ENCODE measurements at places on chromosomes 11 and 22.

GRCh38 chr11:111179184-111179910 is 66.2 kb upstream of the POU2AF2 start:
- no peak for DNase-seq

GRCh38 chr11:119024430-119025098 is 6.0 kb downstream of the TRAPPC4 start:
- no peak for DNase-seq

DNA sequence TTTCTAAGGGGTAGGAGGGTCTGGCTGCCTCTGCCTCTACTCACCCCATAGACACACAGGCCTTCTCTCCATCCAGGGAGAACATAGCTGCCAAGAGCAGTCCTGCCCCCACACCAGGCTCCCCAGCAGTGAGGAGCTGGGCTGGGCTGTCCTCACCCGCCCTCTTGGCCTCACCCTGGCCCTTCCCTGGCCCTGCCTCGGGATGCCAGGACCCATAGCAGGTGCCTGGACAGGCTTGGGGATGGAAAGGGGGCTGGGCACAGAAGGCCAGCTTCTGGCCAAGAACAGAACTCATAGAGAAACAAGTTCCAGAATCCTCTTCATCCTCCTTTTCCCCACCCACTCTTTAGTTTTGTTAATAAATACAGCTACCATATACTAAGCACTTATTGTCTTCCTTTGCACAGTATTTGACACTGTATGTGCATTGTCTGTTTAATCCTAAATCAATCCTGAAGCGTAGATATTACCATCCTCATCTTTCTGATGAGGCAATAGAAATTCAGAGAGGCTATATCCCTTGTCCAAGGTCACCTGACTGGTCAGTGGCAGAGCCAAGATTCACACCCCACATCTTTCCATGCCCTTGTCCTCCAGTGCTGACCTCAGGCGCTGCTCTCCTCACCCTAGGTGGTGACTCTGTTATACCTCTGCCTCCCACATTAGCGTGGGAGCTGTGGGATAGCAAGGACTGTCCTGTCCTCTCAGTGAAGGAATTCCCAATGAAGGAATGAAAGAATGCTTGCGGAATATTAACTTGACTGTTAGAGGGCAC is 22.0 kb upstream of the MYOD1 start:
- DNase-seq = no peak

- DNase-seq = no peak
Measured at GRCh38 chr22:37292641-37293040, 10.3 kb downstream of the CYTH4 start.

DNA sequence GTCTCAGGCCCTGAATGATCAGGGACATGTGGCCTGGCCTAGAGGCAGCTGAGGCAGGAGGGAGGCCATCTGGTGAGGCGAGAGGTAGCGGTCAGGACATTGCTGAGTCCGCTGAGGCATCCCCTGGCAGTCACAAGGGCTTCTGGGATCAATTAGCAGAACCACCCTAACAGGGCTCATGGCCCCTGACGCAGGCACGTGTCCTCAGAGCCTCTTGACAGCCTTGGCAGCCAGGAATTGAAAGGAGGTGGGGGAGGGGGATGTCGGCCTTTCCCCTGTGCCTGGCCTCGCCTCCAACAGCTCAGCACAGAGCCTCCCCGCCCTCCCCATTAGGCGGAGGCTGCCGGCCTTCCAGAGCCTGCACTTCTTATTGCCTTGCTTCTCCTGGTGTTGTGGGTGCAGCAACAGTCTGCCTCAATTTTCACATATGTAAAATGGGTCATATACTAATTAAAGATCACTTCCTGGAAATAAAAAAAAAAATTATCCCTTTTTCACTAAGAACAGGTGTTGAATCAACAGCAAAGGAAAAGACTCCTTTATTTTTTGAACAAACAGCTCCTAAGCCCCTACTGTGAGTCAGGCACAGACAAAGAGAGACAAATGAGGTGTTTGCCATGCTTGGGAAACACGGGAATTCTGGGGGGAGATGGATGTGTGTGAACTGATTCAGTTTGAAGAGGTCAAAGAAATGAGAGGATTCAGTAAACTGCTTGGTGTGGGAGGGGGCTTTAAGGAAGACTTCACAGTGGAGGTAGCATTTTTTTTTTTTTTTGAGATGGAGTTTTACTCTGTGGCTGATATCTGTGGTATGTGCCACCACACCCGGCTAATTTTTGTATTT is 55.3 kb downstream of the NFAM1 start:
- DNase-seq = no peak

- no peak for DNase-seq
Measured at GRCh38 chr22:23106906-23107367, 34.9 kb downstream of the RSPH14 start.

- DNase-seq = no peak
Measured at GRCh38 chr11:120273432-120273831, 33.5 kb downstream of the POU2F3 start.

DNA sequence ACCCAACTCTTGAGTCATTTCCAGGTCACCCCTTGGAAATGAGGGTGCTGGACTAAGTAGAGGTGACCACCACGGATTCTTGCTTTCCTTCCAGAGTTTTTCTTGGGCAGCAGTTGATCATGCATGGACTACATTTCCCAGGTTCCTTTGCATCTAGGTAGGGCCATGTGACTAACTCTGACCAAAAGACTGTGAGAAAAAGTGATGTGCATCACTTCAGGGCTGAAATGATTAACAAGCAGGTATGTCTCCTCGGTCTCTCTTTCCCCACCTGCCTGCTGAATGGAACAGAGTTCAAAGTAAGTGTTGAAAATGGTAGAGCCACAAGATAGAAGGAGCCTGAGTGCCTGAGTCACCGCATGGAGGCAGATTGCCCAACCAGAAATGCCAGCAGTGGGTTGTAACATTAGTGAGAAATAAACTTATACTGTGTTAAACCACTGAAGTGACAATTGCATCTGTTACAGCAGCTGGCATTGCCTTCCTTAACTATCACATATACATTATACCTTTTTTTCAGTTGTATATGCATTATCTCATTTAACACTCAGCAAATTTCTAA is 113.5 kb downstream of the MN1 start:
- DNase-seq = no peak

DNA sequence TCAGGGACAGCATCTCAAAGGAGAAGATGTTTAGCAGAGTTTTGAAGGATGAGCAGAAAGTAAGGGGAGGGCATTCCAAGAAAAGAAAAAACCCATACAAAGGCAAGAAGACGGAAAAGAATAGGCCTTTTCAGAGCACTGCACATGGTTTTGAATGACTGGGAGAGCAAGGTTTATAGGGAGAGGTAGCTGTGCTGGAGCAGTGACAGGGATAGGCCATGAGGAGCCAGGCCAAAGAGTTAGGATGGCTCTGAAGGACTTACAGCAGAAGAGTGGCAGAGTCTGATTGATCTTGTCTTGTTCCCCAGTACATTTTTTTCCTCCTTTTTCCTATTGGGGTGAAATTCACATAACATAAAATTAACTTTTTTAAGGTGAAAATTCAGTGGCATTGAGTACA is 55.8 kb upstream of the PAK1 start:
- DNase-seq = no peak

All from renal cortex interstitium (tissue), 15 donors.